ENCODE measurements at places on chromosomes 1 and 21.

- DNase-seq = no peak
Measured at GRCh38 chr21:45914321-45914845, 67.2 kb upstream of the COL6A1 start.

DNA sequence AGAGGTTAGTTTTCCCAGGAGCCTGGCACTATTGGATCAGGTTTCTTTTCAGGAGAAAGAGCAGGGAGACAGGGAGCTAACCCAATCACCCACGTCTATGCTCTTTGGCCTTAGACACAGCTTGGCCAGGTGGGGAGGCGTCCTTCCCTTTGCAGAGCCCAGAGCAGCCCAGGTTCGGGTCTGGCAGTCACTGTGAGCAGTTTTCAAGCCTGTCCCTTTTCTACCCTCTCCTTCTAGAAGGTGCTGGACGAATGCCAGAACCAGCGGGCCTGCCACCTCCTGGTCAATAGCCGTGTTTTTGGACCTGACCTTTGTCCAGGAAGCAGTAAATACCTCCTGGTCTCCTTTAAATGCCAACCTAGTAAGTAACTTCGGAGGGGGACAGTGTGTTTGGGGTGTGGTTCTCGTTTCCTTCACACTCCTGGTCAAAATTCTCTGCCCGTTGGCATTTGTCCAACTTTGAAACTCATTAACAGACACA is 44.9 kb downstream of the EVA1C start:
- no peak for DNase-seq

DNA sequence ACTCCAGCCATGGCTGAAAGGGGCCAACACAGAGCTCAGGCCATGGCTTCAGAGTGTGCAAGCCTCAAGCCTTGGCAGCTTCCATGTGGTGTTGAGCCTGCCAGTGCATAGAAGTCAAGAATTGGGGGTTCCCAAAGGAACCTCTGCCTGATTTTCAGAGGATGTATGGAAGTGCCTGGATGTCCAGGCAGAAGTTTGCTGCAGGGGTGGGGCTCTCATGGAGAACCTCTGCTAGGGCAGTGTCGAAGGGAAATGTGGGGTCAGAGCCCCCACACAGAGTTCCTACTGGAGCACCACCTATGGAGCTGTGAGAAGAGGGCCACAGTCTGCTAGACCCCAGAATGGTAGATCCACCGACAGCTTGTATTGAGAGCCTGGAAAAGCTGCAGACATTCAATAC is 29.8 kb upstream of the CD55 start:
- no peak for DNase-seq

- DNase-seq = no peak
Measured at GRCh38 chr21:32062591-32063227, 189.9 kb downstream of the HUNK start.

DNA sequence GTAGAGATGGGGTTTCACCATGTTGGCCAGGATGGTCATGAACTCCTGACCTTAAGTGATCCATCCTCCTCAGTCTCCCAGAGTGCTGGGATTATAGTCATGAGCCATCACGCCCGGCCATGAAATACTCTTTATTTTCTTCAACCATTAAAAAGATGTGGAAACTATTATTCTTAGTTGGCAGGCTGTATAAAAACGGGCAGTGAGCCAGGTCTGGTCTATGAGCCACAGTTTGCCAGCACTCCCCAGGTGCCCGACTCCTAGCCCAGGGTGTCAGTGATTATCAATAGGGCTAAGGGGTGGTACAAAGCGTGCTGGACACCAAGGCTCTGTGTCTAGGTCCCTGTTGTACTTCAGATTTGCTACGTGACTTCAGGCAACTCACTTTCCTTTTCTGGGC is 3.7 kb upstream of the TMEM61 start:
- no peak for DNase-seq

GRCh38 chr1:155859881-155860871 is 809 bp downstream of the SYT11 start:
- DNase-seq = peak; percentile 32

GRCh38 chr1:80498673-80499072 is 1302.1 kb upstream of the ADGRL2 start:
- DNase-seq = no peak

Measured in activated B cell treated with CpG ODN at 0.5 μM for 24 hours (primary cell).